ENCODE measurements at places on chromosomes 2 and 18.

- DNase-seq: no peak
These were observed 115.8 kb downstream of the SPHKAP start for GRCh38 chr2:228065686-228066085.

GRCh38 chr2:29611261-29611660 lies 310.1 kb downstream of the ALK start:
- DNase-seq: no peak

DNA sequence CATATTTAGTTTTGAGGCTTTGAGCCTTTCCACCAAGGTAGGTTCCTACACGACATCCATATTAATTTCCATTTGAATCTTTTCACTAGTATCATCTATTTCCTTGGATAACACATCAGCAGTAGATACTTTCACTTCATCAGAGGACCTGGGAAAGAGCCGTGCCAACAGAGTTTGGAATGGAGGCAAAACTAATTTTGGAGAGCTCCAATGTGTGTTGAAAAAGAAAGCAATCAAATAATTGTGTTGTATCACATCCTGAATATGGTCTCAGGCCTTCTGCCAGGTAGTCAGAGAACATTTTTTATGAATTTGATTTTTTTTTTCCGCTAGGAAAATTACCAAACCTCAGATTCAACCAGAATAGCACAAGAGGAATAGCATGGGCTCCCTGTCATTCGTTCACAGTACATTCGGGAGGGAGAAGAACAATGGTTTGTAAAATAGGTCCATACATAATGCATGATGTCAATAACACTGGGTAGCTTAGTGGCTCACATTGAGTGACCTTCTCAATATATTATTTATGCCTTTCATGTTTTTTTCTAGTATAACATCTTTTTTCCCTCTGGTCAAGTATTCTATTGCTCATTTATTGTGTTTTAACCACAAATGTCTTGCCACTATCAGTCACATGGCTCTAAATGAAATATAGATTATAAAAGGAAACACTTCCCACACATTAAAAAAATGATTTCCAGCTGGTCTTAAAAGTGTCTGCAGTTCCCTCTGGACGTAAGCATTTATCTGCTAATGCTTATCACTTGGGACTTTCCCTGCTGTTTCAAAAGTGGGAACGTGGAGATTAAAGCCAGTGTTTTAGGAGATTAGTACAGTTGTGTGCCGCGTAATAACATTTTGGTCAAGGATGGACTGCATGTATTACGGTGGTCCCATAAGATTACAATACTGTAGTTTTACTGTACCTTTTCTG lies 68.6 kb upstream of the RAPH1 start:
- no peak for DNase-seq

- DNase-seq: no peak
These were observed 15.2 kb upstream of the MAP4K4 start for GRCh38 chr2:101682311-101682710.

GRCh38 chr2:94879314-94879981 lies 8.2 kb downstream of the TEKT4 start:
- no peak for DNase-seq

DNA sequence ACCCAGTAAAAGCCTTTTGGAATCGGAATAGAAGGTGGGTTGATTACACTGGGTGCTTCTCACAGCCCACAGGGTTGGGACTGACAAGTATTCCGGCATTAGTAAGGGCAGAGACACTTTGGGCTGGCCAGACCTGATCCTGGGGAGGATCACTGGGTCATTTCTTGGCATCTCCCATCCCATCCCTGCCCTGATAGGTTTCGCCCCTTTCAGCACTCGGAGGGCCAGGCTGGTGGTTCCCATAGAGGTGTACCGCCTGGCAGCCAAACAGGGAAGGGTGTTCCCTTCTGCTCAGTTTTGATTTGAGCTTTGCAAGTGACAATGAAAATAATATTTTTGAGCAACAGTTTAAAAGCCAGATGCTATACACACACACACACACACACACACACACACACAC lies 37.3 kb downstream of the CYP1B1 start:
- DNase-seq: no peak

DNA sequence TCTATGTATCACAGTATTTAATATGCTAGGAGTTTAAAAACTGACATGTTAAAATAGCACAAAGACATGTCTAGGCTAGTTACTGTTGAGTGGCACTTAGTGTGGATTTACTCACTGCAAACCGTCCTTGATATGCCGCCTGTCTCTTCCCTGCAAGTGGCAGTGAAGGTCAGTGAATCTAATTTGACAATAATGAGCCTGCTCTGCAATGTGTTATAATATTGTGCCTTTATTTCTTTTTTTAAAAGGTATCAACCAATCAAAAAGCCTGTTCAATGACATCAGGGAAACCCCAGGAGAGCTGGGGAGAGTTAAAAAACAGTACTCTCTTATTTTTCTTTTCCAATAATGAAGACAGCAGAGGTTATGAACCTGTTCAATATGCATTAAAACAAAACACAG lies 384.1 kb downstream of the ERBB4 start:
- DNase-seq: no peak

Data from activated CD4-positive, alpha-beta T cell treated with anti-CD3 and anti-CD28 coated beads, Interleukin-2, amount 50 U/mL, for 1 hour (primary cell).